ENCODE measurements at places on chromosomes 5 and 9.
A peak's percentile ranks its signal among the peaks of the same experiment; 100 is the strongest.

GRCh38 chr5:111655169-111655924, 101.6 kb downstream of the NREP start:
- DNase-seq: no peak

DNA sequence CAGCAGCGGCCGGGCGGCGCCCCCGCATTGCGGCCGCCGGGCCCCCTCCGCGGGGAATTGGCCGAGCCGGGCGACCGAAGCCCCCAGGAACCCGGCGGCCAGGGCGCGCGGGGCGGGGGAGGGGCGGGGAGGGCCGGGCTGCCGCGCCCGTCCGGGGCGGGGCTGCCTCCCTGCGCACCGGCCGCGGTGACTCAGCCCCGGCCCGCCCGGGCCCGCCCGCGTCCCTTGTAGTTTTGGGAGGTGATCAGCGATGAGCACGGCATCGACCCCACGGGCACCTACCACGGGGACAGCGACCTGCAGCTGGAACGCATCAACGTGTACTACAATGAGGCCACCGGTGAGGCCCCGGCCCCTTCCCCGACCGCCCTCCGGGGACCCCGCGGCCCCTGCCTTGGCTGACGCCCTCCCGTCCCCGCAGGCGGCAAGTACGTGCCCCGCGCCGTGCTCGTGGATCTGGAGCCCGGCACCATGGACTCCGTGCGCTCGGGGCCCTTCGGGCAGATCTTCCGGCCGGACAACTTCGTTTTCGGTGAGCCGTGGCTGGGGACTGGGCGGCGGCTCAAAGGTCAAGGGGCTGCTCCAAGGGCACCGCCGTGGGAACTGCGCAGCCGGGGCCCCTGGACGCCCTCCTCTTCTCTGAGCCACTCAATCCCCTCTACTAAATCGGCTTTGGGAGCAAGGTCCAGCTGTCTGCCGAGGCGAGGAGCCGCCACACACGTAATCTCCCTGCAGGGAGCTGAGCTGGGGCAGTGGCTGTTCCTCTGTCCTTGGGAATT, 592 bp downstream of the TUBB4B start:
- DNase-seq: peak; percentile 50

- no peak for DNase-seq
These were observed 25.7 kb downstream of the DPYSL3 start for GRCh38 chr5:147483961-147484707.

DNA sequence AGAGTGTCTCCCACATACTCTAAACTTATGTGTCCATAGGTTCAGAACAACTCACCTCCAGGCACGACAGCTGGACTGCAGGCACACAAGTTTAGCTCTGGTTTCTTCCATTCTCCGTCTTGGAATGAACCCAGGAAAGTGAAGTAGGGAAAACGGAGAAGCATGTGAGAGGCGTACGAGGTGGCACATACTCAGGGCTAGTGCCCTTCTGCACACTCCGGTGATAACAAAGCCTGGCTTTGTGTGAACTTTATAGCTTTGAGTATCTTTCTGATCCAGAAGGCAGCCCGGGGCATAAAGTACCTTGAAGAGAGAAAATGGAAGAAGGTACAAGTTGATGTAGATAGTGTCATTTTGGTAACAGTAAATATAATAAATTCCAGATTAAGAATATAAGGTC, 11.1 kb upstream of the HTR4 start:
- DNase-seq: no peak

GRCh38 chr9:88753691-88754367, 218.9 kb downstream of the NXNL2 start:
- no peak for DNase-seq

DNA sequence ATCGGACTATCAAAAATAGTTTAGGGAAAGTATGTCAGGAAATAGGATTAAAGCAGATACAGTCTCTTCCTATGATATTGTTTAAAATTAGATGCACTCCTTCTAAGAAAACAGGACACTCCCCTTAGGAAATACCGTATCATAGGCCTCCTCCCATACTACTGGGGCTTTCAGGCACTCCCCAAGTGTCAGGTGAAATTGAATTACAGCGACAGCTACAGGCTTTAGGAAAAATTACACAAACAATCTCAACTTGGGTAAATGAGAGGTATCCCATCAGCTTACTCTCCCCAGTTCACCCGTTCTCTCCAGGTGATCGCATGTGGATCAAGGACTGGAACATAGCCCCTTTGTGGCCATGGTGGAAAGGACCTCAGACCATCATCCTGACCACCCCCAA, 110.4 kb upstream of the EPB41L4A start:
- DNase-seq: no peak

- no peak for DNase-seq
These were observed 32.6 kb upstream of the RANBP3L start for GRCh38 chr5:36334315-36334714.

DNA sequence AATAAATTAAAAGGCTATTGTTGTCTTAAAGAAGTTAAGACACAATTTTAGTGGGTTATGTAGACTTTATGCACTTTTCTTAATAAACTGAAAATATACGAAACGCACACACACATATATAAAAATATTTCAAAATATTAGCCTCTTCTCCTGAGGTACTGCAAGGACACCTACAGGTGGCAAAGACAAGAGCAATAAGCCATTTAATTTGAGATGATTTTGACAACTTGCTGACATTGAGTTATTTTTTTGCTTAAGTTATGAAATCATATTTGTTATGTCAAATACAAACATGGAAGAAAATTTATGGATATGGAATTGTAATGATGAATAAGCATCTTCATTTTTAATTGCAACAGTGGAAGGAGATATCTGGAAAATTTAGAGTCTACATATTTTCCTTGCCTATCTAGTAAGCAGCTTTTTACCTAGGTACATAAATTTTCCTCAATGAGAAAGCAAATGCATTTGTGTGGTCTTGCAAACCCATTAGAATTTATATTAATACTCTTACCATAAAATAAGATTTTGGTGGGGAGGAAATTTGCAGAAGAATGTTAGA, 301.6 kb downstream of the ISL1 start:
- no peak for DNase-seq

GRCh38 chr5:176530983-176531901, 6.0 kb downstream of the RNF44 start:
- no peak for DNase-seq

GRCh38 chr5:127550652-127551409, 33.4 kb downstream of the PRRC1 start:
- no peak for DNase-seq

GRCh38 chr9:125767349-125767748, 20.2 kb downstream of the PBX3 start:
- no peak for DNase-seq

DNA sequence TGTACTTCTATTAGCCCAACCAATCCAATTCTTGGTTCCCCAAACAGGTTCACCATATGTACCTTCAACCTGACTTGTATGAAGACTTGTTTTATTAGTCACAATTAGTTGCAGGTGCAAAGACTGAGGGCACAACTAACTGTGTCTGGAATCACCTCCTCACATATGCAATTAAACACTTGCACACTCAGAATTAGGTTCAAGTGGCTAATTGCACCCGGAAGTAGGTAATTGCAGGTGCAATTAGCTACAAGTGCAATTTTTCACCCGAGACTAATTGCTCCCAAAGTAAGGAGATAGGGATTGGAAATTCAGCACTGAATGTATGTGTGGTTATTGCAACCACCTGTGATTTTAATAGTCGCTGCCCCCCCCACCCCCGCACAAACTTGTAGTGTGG, 338.9 kb downstream of the ZSWIM6 start:
- no peak for DNase-seq

- no peak for DNase-seq
These were observed 521.9 kb downstream of the TLE4 start for GRCh38 chr9:80093695-80094094.

- no peak for DNase-seq
These were observed 21.2 kb upstream of the ROPN1L start for GRCh38 chr5:10420468-10420867.

DNA sequence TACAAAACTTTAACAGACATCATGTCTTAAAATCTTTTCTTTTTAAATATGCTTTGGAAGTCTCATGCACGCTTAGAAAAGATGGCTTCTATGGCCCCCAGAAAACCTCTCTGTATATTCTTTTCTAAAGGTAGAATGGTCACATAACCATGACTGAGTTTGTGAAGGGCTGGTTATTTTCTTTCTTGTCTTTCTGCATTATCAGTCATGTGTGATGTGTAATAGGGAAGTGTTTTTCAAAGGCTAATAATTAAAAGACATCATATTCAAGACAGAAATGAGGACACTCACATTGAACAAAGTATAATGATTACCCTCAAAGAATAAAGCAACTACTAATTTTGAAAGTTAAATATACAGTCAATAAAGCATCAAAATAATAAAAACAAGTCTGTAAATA, 253.4 kb downstream of the TRPM3 start:
- DNase-seq: no peak

- DNase-seq: no peak
These were observed 7.4 kb downstream of the KLF9 start for GRCh38 chr9:70407081-70407503.

DNA sequence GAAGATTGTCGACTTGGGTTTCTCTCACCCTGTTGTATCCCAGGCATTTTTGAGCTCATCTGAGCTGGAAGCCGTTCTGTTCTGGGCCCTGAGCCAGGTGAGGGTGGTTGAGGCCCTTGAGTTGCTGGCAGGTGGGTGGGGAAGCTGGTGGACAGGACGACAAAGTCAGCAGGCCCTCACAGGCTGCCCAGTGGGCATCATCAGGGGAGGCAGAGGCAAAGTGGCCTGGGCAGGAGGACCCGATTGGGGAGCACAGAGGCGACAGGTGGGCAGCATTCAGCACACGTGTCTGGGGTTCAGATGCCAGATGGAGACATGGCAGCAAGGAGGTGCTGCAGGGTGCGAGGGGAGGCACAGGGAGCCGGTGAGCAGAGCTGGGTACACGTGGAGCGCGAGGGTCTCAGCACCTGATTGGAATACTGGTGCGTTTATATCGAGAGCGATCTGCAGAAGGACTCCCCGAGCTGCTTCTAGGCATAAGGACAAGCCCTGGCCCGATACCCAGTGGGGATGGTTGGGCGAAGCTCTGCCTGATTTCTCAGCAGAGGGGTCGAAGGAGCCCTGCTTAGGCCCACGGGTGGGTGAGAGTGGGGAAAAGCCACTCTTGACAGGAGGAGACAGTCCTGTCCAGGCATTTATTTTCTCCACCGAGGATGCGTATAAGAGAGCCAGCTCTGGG, 49.0 kb upstream of the SUSD3 start:
- DNase-seq: no peak

- DNase-seq: no peak
These were observed 119.5 kb upstream of the CTNND2 start for GRCh38 chr5:12023614-12024241.

DNA sequence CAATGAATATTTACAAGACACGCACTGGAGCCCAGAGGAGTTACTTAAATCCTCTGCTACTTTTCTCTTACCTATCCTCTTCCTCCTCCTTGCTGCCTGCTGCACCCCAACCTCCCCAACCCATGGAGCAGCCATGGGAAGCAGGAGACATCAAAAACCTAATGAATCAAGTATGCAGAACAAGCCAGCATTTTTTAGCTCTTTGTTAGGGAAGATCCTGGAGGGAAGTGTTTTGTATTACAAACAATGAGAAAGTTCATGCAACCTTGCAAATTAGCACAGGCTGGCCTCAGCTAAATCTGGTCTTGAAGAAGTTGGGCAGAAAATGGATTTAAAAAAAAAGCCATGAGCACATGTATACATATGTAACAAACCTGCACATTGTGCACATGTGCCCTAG, 498.8 kb downstream of the KIF4B start:
- DNase-seq: no peak

DNA sequence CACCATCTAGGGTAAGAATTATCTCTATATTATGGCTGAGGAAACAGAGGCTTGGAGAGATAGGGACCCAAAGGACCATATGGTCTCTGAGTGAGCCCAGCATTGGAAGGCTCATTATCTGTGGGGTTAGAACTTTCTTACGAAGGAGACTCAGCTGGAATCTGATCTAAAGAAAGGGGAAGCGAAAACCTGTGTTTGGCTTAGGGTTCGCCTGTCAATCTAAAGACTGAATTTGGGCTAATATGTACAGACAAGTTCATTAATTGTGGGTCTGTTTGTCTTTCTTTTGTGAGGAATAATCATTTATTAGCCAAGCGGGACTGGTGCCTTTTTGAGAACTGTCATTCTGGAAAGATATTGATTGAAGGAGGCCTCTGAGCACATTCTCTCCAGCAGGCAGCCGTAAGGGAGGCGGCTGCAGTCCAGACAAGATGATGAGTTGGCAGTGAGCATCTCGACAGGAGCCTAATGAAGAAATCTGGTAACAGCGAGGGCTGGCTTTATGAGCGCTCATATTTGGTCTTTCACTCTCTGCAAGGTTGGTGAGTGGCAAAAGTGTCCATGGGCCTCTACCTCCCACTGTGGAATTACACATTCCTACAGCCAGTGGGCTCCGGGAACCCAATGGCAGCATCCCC, 104.2 kb upstream of the GPR151 start:
- no peak for DNase-seq

DNA sequence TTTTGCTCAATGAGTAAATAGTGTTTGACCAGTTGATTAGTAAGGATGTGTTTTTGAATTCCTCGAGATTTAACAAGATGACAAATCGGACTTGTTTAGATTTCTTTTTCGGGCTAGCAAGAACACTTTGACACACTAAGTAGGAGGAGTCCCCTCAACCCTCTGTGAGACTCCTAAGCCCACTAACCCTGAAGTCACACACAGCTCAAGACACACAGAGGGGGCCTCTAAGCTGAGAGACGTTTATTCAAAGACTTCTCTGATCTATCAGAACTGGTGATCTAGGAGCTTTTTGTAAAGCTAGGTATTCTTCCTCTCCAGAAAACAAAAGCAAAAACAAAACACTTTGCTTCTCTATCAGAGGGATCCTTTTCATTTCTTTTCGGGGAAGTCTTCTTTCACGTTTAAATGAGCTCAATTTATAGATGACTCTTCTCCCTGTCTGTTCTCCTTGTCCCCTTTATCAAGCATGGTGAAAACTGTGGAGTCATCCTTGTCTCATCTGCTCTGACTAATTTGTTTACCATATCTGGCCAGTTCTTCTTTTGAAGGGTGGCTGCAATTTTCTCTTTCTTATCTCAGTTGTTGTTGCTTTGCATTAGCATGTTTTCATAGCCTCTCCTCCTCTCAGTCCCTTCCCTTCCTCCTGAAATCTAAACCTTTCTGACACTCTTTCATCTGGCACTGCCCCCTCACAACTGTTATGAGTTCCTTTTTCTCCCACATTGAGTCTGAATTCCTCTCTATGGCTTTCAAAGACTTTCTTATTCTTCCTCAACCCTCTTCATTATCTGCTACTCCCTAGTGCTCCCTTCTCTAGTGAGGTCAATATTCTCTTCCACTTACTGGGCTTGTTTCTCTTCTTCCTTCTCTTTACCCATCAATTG, 68.5 kb upstream of the RAI14 start:
- DNase-seq: no peak

- no peak for DNase-seq
These were observed 269.1 kb upstream of the ACTBL2 start for GRCh38 chr5:57751710-57752109.

DNA sequence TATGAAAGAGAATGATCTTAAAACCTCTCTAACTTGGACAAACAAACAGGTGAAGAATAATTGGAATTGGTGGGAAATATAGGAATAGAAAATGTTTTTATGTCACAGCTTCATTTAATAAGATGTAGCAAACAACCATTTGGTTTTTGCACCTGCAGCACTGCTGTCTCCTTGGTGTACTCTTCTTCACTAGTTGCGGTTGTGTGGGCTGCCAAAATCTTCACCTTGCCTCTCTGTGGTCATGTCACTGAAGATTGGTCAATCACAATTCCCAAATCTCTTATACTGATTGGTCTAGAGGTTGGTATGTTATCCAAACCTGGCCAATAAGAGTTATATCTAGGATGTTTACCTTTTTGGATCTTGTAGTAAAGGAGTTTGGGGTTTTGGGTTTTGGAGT, 88.7 kb downstream of the FGF10 start:
- DNase-seq: no peak

GRCh38 chr5:124860291-124860655, 113.8 kb upstream of the ZNF608 start:
- no peak for DNase-seq

Data from stimulated activated CD4-positive, alpha-beta T cell treated with anti-CD3 and anti-CD28 coated beads, Interleukin-1b, Interleukin-23, amount 100 ng/mL, for 1 hour (primary cell).